ENCODE measurements at places on chromosomes 5 and 9.

DNA sequence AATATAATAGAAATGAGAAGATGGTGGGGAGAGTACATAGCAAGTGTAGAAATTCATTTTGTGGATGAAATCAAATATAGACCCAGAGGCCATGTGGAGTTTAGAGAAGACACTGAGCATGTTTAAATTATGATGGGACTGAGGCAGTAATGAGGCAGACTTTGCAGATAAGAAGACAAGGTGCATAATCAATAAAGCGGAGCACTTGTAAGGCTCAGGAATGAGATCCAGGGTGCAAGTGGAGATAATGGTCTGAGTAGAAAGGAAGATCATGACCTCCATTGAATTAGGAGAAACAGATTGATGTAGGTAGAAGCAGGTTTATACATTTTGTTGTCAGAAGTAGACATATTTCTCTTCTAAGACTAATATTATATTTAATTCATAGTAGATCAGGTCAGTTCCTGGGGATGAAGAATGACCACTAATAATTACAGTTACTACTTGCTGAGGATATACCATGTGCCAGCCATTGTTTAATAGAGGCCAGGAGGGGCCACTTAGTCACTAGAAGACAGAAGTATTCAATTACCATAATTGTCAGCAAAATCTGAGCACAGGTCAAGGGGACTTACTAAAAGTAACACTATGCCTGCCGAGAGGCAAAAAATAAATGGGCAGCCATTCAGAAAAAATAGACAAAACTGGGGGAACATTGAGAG is 479.8 kb downstream of the DNAH5 start:
- DNase-seq: no peak

GRCh38 chr9:91187311-91187964 is 174.3 kb downstream of the AUH start:
- no peak for DNase-seq

DNA sequence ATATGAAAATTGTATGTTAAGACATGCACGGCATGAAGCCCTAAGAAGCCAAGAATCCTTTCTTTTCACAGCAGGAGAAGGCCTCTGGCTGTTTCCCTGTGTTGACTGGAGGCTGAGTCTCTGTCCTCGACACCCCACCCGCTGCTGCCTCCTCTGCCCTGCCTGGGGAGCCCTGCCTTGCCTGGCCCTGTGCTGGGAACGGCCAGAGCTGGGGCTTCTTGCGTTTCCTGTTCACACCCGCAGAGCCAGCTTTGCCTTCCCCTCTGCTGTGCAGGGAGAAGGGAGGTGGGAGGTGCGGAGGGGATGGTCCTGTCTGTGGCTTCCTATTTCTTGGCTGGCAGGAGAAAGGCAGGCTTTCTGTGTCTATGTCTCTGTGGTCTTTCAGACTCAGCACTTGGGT is 6.9 kb upstream of the GMCL2 start:
- DNase-seq: no peak

DNA sequence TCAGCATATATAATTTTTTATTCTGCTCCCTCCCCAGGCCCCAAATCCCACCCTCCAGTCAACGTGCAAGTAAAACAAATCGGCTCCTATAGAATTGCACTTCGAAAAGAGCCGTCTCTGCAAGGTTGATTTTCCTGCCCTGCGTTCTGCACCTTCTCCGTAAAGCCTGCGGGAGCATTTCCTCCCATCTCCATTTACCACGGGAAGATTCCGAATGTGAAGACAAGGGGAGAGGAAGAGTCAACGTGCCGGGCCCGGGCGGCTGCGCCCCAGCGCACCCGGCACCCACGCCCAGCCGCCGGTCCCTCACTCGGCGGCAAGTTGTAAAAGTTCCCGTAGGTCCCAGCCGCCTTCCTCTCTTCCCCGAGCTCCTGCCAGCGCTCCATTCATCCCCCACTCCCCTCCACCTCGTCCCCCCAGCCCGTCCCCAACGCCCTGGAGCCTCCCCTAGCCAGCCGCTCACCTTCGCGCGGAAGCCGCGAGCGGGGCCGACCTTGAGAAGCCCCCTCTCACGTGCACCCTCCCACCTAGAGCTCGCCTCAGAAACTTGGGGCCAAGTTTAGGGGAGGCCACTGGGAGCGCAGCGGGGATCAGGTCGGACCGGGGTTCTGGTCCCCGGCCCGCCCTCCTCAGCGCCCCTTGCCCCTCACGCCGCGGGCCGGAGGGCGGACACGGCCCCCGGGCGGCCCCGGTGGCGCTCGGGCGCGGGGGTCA is 431 bp downstream of the BNC2 start:
- no peak for DNase-seq

GRCh38 chr5:79686799-79687198 is 2.8 kb upstream of the CMYA5 start:
- no peak for DNase-seq

- DNase-seq: no peak
Measured at GRCh38 chr5:124662181-124662781, 84.2 kb downstream of the ZNF608 start.

DNA sequence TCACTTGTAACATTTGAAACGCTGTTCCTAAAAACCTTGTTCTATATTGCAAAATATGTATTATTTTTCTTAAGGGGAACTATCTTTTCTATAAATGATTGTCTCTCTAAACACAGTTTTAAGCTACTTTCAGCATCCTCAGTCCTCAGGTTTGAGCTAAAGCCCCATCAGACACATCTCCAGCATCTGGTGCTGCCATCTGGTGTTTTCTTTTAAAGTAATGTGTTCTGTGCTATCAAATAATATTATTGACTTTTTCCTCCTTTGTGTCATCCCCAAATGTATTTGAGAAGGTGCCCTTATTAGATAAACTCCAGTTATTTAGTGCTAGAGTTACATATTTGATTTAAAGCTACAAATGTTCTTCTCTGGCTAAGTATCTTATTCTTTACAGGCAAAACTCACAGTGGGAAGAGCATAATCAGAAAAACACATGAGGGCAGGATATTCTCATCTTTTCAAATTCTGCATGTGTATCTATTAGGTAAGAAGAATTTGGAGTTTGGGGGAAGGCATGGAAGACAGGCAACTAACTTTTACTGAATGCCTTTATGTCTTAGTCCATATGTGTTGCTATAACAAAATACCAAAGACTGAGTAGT is 27.5 kb downstream of the ZNF474 start:
- DNase-seq: no peak

GRCh38 chr9:10855847-10856246 is 243.0 kb upstream of the PTPRD start:
- no peak for DNase-seq

DNA sequence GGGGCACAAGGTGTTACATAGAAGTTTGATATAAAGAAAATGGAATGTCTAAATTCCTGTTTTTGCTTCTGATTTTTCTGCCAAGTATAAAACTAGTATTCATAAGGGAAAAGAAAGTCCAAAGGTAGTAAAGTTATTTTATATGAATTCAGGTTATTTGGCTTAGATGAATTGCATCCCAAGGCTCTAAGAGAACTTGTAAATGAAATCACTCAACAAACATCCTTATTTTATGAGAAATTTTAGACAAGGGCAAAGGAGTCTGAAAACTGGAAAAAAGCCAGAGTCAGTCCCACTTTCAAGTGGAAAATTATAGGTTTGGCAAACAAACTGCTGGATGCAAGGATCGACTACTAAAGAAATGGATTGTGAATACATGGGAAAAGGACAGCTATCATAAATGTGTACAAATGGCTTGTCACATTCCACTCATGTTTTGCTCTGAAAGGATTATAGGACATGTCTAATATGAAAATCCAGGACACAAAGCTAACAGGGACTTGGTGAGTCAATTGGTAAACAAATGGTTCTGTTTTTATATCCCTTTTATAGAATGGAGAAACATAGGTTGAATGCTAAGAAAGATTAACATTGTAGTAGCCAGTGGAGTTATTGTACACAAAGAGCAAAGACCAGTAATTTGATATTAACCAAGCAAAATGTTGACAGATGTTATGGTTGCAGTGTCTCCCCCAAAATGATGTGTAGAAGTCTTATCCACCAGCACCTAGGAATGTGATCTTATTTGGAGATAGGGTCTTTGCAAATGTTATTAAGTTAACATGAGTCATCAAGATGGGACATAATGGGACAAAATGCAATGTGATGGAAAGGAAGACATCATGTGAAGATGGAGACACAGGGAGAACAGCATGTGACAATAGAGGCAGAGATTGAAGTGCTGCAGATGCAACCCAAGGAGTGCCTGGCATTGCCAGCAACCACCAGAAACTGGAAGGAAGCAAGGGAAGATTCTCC is 495.7 kb downstream of the TLE1 start:
- no peak for DNase-seq

DNA sequence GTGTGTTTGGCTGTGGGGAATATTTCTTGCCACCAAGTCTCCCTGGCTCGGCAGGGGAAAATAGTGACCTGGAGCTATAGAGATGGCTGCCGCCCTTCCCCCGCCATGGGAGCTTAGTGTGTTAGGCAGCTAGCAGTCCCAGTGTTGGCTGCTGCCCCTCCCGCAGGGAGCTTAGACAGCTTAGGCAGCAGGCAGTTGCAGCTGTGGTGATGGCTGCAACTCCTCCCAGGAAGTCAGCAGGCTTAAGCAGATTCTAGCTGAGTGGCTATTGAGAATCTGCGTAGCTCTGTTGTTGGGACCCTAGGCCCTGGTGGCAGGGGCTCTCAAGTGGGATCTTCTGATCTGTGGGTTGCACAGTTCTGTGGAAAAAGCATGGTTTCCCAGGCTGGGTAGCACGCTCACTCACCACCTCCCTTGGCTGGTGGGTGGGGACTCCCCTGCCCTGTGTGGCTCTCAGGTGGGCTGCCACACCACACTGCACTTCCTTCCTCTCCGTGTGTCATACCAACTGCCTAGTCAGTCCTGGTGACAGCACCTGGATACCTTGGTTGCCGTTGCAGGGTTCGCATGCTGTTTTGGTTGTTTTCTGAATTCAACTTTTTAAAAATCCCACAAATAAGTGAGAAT is 9.3 kb downstream of the OR1N2 start:
- no peak for DNase-seq

DNA sequence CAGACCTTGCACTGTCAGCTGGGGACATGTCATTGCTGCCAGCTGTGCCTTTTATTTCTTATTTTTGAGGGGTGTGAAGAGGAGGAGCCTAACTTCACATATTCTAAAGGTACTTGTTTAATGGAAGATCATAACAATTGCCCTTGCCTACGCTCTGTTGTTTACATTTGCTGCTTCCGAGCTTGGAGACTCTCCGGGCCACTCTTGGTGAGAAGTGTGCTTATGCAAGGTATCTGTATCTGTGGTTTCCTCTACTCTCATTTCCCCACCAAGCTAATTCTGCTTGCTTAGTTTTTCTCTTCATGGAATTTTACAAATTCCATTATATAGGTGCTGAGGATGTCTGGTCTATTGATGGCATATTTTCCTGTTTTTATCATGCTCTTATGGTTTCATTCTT is 105.3 kb downstream of the RASGRF2 start:
- DNase-seq: no peak

GRCh38 chr5:151048526-151048925 is 28.1 kb downstream of the GPX3 start:
- DNase-seq: no peak

DNA sequence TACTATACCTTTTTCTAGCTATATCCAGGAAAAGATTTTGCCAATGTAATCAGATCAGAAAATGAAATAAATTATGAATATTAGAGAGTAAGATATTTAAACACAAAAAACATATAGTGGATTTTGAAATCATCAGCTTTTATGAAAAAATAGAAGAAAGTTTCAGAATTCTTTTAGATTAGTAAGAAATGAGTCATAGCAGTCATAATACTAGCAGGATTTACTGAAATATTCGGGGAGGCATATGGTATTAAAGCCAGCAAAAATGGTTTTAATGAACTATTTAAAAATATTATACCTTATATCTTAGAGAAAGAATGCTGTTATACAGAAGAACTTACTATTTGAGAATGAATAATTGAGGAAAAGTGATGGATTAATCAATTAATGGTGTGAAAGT is 303.6 kb upstream of the NUDT12 start:
- no peak for DNase-seq

- no peak for DNase-seq
Measured at GRCh38 chr5:174325961-174326360, 280.5 kb downstream of the NSG2 start.

DNA sequence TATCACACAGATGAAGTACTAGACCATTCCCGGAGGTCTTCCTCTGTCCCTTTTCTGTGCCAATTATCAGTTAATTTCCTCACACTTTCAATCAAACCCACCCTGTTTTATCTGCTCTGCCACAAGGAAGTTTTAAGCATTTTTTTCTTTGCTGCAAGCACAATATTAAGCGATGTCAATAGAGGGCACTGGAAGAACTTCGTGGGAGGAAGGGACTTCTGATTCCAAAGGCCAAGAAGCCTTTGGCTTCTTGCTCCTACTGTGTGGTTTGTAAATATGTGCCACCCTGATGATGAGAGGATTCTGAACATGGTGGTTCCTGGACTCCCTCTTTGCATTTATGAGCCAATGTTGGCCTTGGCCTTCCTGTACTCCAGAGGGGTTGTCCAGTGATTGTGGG is 1712.5 kb upstream of the C9orf72 start:
- DNase-seq: no peak

DNA sequence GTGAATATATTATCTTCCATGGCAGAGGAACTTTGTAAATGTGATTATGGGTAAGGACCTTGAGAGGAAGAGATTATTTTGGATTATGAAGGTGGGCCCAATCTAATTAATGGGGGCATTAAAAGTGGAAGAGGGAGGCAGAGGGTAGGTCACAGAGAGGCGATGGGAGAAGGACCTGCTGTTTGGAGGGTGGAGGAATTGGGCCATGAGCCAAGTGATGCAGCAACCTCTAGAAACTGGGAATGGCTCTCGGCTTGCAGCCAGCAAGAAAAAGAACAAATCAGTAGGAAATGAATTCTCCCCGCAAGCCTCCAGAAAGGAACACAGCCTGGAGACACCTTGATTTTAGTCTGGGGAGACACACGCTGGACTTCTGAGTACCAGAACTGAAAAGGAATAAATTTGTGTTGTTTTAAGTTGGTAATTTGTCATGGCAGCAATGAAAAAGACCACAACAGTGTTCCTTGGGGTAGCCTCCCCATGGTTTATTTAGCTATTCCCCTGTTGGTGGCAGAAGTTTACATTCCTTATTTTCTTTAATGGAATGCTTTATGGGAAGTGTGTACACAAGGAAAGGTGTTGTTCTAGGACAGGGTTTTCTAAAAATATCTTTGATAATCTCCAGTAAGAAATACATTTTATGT is 103.6 kb downstream of the HSPA4 start:
- no peak for DNase-seq

GRCh38 chr9:89470224-89470839 is 27.6 kb downstream of the SEMA4D start:
- no peak for DNase-seq

DNA sequence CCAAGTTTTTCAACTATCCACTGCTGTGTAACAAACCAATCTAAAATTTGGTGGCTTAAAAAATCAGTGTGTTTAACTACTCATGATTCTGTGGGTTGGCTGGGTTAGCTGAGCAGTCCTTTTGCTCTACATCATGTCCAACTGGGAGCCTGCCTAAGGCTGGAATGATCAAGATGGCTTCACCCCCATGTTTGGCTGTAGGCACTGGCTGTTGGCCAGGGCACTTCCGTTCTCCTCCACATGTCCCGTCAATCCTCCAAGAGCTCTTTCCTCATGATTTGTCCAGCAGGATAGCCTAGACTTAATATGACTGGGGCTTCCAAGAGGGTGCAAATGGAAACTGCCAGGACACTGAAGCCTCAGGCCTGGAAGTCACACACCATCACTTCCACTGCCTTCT is 17.0 kb upstream of the TSSK1B start:
- no peak for DNase-seq

- DNase-seq: no peak
Measured at GRCh38 chr5:66378407-66378806, 217.8 kb upstream of the MAST4 start.

GRCh38 chr5:170097934-170098333 is 7.8 kb upstream of the FOXI1 start:
- DNase-seq: no peak

Measured in stimulated activated CD4-positive, alpha-beta T cell treated with anti-CD3 and anti-CD28 coated beads, Interleukin-2, amount 100 ng/mL, for 24 hours (primary cell).